ENCODE measurements at places on chromosomes 2 and 18.
A peak's percentile ranks its signal among the peaks of the same experiment; 100 is the strongest.

DNA sequence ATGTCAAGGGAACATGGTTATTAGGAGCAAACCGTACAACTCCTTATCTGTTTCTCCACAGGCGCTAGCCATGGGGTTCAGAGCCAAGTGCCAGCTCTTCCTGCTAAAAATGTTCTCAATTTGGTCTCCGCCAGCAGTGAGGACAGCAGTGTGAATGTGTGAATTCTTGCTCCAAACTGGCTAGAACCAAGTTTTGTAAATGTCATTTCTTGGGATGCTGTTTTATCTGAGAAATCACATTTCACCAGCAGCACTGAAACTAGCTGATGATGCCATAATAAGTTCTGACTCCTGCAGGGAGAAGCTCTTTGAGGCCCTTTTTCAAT, 140.6 kb upstream of the LGALSL start:
- no peak for DNase-seq

- DNase-seq, result peak; percentile 33
Observed at GRCh38 chr2:204691911-204692510, 146.7 kb downstream of the PARD3B start.

GRCh38 chr2:75548036-75548573, 12.6 kb downstream of the EVA1A start:
- no peak for DNase-seq

GRCh38 chr2:37621199-37621598, 50.2 kb downstream of the CDC42EP3 start:
- DNase-seq, result no peak

GRCh38 chr2:109067631-109068125, 61.3 kb upstream of the SH3RF3 start:
- no peak for DNase-seq

DNA sequence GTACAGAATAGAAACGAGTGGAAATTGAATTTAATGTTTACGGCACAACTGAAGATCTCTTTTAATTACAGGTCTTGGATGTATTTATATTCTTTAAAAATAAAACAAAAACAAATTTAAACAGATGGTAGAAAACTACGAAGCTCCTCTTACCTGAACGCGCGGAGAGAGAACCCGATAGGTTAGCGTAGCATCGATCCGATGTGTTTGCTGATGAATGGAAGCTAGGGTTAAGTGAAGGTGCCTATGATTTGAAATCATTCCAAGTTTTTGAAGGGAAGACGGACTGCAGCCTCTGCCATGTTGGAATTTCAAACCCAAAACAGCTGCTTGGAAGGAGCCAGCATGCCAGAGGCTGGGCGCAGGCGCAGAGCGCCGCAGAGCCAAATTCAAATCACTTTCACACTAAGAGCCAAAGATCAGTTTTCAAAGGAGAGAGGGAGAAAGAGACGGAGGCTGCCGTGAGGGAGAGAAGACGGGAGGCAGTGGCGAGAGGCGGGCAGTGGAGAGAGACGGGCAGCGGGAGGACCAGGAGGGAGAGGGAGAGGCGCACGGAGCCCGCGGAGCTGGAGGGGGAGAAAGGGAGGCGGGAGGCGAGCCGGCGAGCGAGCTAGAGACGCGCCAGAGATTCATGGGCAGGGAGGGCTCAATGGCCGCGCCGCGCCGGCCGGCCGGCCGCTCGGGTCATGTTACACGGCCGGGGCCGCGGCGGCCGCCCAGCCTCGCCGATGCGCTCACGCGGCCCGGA, at the start of gene FIGN:
FIGN (minus strand) TSS at position 324 of the 748 bp plus-strand sequence. CDS start 1,081 bp downstream, outside the sequence.
- peak; percentile 79 for DNase-seq

DNA sequence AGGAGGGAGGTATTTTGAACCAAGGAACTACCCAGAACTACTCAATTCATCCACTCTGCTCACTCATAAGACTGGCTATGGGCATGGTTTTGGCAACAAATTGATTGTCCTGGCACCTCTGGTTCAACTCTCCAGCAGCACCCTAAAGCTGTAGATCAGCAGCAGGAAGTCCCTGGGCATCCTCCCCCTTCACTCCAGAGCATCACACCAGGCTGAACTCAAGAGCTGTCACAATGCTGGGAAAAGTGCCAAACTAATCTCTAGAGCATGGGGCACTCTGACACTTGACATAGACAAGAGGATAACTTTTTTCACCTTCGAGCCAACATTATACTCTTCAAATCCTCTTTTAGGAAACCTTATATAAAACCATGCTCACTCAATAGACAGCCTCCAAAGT, 154.1 kb upstream of the RBBP8 start:
- no peak for DNase-seq

DNA sequence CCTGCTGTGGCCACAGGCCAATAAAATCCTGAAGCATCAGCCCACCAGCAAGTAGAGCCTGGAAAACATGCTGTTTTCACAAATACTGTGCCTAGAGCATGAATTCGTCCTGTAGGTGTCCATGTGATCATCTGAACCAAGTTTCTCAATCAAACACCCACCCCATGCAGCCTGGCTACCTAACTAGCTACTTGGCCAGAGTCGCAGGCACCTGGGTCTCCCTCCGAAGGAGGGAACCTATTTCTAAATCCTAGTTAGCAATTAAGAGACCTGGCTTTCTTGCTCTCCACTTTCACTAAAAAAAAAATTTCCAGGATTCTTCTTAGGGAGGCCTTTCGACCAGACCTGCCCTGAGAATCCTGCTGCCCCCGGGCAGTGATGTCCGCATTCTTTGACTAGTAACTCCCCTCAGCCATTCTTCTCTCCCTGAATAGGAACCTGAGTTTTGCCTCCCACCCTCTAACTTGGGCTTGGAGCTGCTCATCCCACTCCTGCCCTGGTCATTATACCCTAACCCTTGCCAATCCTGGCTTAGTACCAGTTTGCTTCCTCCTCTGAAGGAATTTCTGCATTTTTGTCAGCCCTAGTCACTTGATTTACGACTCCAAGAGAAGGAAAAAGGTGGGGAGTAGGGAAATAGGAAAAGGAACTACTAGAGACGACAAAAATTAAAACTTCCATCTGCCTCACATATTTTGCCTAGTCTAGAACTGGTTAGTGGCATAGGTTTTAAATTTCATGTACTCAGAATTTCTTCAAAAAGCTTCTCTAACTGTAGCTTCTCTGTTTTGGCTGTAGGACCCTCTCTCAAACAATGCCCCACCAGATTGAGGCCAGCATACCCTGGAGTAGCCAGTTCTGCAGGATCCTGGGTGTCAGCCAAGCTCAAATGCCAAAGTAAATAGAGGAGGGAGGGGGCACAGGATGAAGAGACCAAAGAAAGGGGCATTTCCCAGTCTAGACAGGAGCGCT, 25.4 kb upstream of the TANK start:
- DNase-seq, result no peak

DNA sequence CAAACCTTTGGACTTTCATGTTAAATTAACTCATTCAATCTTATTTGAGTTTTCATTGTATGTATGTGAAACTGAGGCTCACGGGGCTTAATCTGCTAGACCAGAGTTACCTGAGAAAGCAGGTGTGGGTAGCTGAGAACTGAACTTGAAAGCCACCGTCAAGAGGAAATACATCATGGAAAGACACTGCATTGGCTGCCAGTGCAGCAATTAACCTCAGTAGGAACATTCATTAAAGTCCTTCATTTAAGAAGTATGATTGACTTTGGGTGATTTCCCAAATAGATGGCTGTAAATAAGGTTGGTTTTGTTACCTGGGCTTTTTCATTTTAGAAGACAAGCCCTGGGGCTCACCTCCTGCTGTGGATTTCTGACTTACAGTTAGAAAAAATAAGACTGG, 36.5 kb upstream of the MGAT5 start:
- DNase-seq, result no peak

DNA sequence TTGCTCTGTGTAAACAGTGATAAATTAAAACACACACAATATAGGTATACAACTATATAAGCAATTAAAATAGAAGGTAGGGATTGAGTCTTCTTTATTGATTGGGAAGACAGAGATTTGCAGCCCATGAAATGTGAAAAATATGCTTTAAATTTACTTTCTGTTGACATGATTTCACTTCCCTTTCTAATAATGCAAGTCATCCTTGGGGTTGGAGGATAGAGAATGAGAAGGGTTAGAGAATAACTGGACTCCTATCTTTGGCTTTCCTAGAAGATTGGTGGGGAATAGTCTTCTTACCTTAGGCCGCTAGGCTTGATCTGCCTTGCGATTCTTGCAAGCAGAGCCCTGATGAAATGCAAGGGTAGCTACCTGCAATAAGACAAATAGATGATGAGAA, 339.8 kb downstream of the NYAP2 start:
- no peak for DNase-seq

GRCh38 chr18:23689616-23690504, 607 bp downstream of the LAMA3 start:
- DNase-seq, result no peak

GRCh38 chr2:134466141-134466540, 212.3 kb downstream of the MGAT5 start:
- no peak for DNase-seq

DNA sequence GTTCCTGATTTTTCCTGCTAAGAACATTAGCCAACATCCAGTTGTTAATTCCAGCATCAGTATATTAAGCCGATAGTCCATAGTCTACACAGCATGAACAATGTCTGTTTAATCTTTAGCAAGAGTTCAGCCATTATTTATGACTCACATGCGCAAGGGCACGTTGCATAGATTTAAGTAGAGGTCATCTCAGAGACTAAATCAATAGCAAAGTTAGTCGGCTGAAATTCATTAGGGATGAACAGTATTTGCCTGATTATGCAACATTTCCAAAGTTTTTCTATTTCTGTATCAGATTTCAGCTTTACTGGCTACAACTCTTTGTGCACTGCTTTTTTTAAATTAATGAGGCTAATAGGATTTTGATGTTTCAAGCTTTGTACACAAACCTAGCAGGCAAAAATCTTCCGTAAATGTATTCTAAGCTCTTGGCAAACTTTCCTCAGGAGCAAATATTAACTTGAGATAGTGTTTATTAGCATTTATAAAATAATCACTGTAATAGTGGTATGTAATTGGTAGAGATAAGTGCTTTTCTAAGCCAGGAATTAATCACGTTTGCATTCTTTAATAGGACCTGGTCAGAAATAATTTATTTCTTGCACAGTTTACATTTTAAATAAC, 578.7 kb upstream of the ID2 start:
- DNase-seq, result no peak

- DNase-seq, result no peak
Observed at GRCh38 chr18:55497825-55498403, 90.1 kb downstream of the TCF4 start.

DNA sequence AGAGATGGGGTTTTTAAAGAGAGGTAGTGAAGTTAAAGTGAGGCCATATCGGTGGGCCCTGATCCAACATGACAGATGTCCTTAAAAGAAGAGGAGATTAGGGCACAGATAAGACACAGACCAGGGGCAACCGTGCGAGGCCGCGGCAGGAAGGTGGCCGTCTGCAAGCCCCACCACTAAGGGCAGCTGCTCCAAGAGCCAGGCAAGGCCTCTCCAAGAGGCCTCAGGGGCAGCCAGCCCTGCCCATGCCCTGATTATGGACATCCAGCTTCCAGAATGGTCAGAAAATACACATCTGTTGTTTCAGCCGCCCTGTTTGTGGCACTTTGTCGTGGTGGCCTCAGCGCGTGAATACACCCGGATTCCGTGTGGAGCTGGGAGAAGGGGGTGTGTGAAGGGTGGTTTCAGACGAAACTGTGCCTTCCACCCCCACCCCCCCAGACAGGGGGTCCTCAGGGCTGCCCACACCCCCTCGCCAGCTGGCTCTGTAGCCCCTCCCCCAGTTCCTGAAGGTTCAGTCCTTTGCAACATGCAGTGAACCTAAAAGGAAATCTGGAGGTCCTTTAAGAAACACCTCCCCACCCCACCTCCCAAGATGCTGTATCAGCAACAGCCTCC, 74.1 kb upstream of the SMAD7 start:
- DNase-seq, result no peak

GRCh38 chr2:42298996-42299754, 61.8 kb downstream of the COX7A2L start:
- no peak for DNase-seq

DNA sequence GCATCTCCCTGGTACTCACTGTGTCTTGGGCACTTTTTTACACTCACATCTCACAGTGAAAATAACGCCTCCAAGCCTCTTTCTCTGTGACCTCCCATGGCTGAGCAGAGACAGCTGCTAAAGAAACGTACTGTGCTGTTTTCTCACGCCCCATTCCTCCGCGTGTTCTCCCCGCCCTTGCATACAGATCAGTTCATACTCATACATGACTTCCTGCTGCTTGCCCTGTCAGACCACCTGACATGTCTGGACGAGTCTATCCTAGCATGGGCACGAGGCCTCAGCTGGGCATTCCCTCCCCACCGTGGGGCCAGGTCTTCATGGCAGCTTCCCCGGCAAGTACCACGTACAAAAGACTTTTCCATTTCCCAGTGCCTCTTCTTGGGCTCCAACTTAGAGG, 21.2 kb upstream of the IL1A start:
- DNase-seq, result no peak

DNA sequence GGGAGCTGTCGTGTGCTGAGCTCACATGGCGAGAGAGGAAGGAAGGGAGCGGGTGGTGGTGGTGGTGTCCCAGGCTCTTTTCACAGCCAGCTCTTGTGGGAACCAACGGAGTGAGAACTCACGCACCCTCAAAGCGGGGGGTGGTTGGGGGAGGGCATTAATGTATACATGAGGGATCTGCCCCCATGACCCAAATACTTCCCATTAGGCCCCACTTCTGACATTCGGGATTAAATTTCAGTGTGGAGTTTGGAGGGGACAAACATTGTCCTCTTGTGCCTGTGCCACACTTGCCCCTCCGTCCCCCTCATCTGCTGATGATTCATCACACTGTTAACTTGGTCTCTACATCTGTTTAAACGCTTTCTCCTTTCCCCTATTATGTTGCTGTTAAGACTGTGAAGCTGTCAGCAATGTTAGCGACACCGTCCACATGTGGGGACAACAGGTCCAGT, 22.5 kb downstream of the INPP4A start:
- DNase-seq, result no peak

GRCh38 chr2:194545978-194546377, 1111.0 kb upstream of the SLC39A10 start:
- DNase-seq, result no peak

DNA sequence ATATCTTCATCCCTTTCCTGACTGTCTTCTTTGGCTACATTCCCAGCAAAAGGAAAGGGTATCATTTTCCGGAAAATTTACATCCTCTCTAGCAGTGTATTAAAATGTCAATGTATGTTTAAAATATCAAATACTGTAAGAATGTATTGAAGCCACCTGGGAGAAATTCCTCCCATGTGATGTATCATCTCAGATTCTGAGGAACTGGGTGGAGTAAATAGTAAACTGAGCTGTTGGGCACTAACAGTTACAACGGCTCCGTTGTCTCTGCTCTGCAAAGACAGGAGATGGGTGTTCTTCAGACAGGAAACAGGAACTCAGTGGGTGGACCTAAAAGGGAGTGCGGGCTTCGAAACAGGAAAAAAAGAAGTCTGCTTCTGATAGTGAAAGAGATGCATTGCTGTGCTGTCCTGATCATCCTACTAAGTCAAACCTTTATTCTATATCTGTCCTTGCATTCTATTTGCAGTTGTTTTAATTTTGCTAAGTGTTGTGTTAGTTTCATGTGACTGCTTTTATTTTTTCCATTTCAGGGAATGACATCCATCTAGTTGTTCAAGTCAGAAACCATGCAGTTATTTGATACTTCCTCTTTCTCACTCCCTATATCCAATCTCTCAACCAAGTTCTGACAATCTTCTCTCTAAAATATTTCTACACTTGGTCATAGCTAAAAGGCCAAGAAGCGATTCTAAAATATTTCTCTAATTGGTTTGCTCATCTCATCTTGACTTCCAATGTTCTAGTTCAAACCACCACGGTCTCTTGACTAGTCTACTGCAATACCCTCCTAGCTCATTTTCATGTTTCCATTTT, 19.4 kb downstream of the DOK1 start:
- DNase-seq, result no peak

All from amniotic stem cell (primary cell).